ENCODE measurements at places on chromosomes 12 and 14.

DNA sequence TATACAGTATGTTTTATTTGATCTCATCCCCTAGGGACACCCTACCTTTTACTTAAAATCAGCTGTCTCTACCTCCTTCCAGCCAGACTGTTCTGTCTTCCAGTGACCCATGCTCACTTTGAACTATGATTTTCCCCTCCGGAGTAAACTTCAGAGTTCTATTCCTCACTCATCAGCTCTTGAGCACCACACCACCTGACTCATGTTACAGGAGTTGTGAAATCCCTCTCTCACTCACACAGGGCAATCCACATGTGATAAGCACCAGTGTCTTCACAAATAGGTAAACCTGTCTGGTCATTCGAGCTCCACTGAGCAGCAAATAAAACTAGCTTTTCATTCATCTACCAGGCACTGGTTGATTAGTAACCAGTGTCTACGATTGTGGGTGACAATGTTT, 177.3 kb upstream of the BMP4 start:
- no peak for DNase-seq

DNA sequence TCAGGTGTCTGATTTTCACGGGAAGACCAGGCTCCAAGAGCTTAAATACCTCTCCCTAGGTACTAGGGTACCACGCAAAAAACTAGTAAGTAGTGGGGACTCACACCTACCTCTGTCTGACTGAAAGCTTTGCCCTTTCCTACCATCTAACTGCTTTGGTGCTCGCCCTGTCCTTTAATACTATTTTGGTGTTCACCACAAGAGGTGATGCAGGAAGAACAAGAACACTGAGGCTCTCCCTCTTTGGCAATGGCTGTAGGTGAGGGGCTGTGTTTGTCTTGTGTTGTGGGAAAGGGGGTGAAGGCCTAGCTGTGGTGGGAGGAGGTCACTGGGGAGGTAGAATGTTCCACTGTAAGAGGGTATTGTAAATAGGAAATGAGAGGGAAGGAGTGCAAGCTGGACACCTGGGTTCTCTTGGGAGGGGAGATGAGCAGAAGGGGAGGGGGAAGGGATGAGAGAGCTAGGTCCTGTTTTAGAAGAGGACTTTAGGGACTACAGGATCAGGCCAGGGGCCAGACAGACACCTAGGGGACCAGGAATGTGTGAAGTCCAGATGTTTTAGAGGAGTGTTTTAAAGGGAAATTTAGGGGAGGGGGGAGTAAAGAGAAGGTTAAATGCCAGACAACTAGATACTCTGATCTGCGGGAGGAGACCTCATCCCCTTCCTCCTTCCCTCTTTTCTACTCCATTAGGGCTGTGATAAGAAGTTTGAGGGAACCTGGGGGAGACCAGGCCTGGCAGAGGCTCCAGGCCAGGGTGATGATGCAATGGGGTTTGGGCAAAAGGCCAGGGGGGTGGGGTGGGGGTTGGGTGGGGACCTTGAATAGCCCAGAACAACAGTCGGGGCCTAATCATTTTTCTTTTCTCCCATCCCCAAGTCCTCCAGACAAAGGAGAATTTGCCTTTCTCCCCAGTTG, 2.1 kb downstream of the ITGA5 start:
- no peak for DNase-seq

- no peak for DNase-seq
These were observed 15.8 kb upstream of the STAB2 start for GRCh38 chr12:103571286-103571685.

GRCh38 chr12:27305673-27306456, 26.8 kb upstream of the BMAL2 start:
- DNase-seq: no peak

- no peak for DNase-seq
These were observed 185.7 kb upstream of the BTG1 start for GRCh38 chr12:92331383-92331782.
